ENCODE measurements at places on chromosomes 1 and 21. TPM values are rescaled to one million over a fixed set of nuclear protein-coding genes. Genes with fewer than 3 reads are reported as not detected.

DNA sequence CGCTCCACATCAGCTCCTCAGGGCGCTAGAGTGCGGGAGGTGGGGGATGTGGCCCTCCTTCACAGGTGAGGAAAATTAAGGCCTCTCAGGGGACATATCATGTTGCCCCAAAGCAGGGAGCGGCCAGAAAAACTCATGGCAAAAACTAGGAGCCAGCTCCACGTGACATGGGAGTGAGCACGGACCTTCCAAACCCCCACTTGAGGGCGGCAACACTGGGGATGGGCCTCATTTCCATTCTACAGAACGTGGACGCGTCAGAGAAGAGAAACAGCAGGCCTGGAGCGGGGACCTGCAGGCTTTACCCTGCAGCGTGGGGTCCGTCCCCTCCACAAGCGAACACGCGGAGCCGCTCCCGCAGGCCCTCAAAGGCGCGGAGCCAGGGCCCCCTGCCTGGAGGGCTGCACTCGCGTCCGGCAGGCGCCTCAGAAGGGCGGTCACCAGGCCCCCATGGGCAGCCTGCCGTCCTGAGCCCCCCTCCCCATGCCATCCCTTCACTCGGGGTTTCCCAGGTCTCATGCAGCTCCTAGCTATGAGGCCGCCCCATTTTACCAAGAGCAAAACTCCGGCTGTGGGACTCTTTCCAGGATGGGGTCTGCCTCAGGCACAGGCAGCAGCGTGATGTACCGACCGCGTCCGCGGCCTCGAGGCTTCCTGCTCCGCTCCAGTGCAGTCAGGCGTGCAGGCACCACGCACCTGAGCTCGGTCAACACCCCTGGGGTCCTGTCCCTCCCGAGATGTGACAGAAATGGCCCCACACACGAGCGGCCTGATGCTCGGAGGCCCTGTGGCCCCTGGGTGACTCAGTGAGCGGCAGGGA is 5.5 kb downstream of the CFAP410 start:
- no peak for DNase-seq

Gene ECM1
- total RNA-seq = 135 TPM

GRCh38 chr1:114353262-114353661 is 157.7 kb downstream of the TRIM33 start:
- peak; percentile 21 for DNase-seq

DNA sequence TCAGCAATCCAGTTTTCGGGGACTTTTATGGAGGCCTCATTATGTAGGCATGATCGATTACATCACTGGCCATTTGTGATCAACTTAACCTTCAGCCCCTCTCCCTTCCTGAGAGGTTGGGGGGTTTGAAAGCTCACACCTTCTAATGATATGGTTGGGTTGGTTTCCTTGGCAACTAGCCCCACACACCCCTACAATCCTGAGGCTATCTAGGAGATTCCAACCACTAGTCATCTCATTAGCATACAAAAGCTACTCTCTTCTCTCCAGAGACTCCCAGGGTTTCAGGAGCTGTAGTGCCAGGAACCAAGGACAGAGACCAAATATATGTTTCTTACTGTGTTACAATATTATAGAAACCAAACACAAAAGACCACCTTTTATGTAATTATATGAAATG is 35.2 kb upstream of the ZNF326 start:
- DNase-seq = no peak

All from A172 (cell line).